PC-9 (cell line): ENCODE measurements at places on chromosomes 1 and 21. TPM values are rescaled to one million over a fixed set of nuclear protein-coding genes. Genes with fewer than 3 reads are reported as not detected.
A peak's percentile ranks its signal among the peaks of the same experiment; 100 is the strongest.

DNA sequence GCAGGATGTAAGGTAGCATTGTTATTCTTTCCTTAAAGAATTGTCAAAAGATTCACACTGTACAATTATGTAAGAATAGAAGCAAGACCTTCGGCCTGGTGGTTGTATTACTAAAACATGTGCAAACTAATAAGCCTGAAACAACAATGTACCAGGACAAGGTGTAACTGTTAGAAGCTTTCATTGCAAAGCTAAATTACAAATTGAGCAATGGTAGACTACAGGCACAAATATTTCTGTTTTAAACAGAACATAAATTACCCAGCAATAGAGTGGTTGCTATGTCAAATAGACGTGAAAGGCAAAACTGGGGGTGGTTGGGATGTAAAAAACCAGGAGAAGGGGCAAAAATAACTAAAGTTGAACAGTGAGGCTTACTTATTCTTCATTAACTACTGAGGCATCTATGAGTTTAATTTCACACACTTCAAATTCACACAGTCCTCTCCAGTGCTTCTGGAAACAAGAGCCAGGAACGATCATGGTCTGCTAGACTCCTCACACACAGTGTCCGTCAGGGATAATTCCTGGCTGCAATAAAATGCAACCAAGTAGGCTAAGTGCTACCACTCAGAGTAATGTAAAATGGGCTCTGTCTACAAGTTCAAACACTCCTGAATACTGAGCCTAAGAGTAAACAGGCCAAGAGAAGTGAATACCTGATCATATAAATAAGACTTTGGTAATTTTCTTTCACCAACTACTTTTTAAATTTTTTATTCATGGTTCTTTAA, 39.3 kb upstream of the C1orf198 start:
- DNase-seq = no peak

WNT2B gene
- total RNA-seq = 0.98 and 1.1 TPM in 2 replicates

GRCh38 chr21:21864321-21864840, 866.2 kb downstream of the NCAM2 start:
- no peak for DNase-seq

TMEM61 gene
- 3.8 and 5.0 TPM in 2 replicates for total RNA-seq

SGIP1 gene
- total RNA-seq = not detected in 2 replicates

DNA sequence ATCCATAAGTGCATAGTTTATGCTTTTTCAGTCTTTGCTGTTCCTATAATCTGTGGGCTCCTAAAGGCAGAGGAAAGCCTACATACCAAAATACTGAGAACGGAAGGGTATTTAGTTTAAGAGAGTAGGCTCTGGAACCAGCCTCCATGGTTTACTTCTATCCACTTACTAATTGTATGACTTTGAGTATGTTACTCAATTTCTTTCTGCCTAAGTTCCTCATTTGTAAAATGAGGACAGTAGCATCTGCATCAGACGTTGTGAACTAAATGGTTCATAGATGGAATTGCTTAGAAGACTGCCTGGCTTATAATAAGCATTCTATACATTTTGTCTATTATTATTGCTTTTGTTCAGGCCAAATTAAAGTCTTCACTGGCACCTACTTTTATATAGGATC, 111.0 kb downstream of the NTNG1 start:
- DNase-seq = no peak

CD101 gene
- total RNA-seq = 0.76 and 1.8 TPM in 2 replicates

DNA sequence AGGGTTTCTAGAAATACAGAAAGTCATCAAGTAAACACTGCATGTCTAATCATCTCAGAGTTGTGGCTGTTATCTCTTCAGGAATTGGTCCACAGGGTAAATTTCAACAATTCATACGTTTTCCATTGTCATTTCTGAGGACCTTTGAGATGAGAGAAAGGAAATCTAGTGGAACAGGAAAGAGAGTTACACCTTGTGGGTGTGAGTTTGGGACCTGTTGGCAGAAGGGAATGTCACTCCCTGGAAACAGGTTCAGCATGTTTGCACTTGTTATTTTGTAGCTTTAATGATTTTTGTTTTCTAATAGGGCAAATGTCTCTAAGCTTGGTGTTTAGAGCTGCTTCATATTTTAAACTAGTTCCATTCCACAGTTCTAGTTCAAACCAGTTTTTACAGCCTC, 5.6 kb downstream of the TMEM167B start:
- no peak for DNase-seq

ARHGEF16 gene
- 25.1 and 29.1 TPM in 2 replicates for total RNA-seq

GRCh38 chr1:23083714-23084480, 64.6 kb downstream of the KDM1A start:
- DNase-seq = no peak

DNA sequence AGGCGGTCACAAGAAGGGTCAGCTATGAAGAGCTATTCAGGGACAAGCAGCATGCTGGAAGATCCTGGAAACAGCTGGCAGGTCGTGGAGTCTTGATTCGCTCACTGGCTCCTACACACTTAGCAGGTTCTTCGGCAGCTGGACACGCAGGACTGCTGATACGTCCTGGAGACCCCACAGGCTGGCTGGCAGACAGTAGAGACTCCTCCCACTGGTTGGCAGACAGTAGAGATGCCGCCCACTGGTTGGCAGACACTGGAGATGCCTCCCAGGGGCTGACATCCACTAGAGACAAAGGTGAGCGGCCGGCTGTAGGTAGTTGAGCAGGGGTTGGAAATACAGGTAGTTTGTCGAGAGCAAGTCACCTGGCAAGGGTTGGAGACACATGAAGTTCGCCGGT, 466 bp downstream of the KRTAP11-1 start:
- no peak for DNase-seq

DNA sequence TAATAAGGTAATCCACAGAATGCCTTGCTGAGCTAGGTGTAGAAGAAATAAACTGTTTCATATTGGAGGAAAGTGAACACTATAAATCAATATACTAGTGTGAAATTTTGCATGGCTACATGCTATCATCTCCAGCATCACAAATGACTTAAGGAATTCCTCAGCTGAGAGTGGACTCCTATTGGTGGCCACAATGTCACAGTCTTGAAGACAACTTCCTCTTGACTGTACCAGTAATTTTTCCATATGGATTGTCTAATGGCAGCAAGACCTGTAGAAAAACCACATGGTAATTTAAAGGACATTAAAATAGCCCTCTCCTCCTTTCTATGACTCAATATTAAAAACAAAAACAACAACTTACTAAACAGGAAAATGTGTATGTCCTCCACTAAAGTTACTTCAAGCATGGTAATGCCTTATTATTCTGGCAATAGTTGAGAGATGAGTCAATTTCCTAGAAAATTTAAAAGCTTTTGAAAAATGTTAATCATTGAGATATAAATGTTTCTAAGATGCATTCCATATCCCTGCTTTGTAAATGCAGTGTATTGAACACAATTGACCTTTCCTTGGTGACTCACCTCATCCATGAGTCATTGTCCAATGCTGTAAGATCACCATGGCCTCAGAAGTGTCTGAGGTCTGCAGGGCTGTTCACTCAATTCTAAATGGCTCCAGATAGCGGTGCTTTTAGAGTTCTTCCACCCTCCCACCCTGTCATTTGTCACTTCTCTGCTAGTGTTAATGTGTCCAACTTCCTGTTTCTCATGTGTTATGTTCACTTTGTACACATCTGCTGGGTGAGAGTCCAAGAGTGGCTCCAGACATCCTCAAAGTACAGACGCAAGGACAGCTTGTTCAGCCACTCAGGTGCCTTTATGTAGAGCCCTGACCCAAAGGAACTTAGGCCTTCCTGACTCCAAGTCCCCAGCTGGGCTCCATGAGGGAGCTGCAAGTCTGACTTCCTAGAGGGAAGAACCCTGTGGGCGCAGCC, 32.8 kb upstream of the DNASE2B start:
- peak; percentile 58 for DNase-seq

- no peak for DNase-seq
Measured at GRCh38 chr1:159879977-159880376, 17.5 kb upstream of the VSIG8 start.

EFNA3 gene
- 6.7 and 8.8 TPM in 2 replicates for total RNA-seq

GRCh38 chr1:3468236-3469103, 14.0 kb downstream of the ARHGEF16 start:
- DNase-seq = no peak

- DNase-seq = no peak
Measured at GRCh38 chr1:219085988-219086387, 87.7 kb upstream of the LYPLAL1 start.

DNA sequence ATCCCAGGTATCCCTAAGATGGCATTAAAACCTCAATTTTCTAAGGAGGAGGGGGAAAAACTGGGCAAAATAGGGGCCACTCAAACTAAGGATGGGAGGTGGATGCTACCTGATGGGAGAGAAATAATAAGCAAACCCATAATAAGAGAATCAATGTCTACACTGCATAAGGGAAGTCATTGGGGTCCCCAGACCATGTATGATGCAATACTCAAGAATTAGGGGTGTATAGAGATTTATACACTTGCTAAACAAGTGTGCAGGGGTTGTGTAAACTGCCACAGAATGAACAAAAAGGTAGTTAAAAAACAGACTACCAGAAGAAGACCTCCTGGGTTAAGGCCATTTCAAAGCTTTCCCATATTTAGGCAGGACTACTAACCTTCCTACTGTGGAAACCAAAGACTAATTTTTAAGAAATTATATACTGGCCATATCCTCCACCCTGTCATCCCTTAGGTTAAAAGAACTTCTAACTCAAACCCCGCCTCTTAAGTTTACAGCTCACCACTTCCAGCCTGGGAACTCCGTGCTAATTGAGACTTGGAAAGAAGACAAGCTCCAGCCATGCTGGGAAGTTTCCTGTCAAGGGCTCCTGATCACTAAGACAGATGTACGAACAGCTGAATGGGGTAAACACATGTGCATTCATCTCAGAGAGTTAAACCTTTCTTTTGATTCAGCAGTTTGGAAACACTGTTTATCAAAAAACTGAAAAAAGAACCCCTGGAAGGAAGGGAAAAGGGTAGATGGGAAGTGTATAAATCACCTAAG, 64.4 kb upstream of the TLR5 start:
- DNase-seq = no peak

DNA sequence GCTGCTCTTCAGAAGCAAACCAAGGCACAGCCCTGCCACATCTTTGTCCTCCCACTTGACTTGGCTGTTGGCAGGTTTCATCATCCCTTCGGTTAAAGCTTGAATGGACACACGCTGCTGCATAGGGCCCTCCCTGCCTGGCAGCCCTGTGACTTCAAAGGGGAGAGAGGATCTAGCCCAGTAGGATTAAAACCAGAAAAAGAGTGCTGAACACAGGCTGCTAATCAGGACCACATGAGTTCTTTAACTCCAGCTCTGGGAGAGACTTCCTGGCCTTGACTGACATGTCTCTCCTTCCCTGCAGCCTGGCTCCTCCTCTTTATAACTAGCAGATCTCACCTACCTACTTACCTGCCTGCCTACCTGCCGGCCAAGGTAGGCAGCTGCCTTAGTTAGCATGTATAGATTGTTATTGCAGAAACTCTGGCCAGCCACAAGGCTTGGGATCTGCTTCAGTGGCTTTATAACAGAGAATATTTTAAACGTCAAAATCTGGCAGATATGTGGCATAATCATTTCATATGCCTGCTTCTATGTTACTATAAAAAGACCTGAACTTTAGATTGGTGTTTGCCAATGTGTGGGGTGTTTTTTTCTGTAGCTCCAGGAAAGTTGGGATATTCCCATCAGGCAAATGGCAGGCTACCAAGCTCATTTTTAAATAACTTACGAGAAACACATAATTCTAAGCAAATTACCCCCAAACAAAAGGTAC, 49.4 kb downstream of the ERG start:
- DNase-seq = no peak

E2F2 gene
- total RNA-seq = 7.6 and 9.0 TPM in 2 replicates

DNA sequence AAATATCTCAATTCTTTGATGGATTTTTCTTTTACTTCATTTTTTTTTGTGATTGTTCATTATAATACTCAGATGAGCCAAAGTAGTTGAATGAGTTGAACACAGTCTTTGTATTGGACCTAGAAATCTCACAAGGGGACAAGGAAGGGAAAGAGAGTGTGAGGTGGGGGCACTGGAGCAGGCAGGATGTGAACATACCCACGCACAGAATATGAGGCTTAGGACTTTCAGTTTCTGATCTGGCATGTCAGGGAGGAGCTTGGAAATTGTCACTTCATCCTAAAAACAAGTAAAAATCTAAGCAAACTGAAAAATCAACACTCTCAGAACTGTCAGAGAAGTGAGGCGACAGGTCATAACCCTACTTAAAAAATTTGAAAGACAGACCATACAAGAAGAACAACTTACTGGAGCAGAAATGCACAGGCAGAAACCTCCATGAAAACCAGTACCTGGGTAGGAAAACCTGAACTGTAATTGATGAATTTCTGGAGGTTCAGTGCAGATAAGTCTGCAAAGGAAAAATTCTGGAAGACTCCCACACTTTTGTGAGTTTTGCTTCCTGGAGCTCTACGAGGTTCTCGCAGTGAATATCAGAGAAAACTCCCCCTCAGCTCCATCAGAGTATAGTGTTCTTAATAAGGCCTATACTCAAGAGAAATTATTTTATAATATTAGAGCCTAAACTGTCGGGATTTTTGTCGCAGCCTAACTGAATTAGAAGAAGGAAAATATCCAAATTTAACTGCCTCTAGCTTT, 3.6 kb upstream of the PTGS2 start:
- DNase-seq = no peak

GRCh38 chr1:40014812-40015594, 25.5 kb upstream of the CAP1 start:
- no peak for DNase-seq

TEDDM1 gene
- total RNA-seq = not detected in 2 replicates

- DNase-seq = no peak
Measured at GRCh38 chr21:29682800-29683199, 257.0 kb downstream of the GRIK1 start.

DIRAS3 gene
- not detected in 2 replicates for total RNA-seq

DNA sequence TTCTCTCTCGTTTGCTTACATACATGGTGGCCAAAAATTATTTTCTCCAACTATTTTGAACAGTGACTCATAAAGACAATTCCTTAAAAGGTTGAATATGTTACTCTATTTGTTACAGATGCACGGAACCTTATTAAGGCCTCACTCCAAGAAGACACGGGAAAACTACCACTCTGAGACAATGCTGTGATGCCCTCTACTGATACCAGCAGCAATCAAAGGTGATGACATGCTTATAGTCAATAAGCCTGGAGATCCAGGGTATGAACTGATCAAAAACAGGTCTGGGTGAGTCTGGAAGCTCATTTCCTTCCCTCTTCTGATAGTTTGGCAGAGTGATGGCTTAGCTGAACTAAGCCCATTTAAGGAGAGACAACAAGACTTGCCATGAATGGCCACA, 563.0 kb downstream of the LRRIQ3 start:
- DNase-seq = no peak

DNA sequence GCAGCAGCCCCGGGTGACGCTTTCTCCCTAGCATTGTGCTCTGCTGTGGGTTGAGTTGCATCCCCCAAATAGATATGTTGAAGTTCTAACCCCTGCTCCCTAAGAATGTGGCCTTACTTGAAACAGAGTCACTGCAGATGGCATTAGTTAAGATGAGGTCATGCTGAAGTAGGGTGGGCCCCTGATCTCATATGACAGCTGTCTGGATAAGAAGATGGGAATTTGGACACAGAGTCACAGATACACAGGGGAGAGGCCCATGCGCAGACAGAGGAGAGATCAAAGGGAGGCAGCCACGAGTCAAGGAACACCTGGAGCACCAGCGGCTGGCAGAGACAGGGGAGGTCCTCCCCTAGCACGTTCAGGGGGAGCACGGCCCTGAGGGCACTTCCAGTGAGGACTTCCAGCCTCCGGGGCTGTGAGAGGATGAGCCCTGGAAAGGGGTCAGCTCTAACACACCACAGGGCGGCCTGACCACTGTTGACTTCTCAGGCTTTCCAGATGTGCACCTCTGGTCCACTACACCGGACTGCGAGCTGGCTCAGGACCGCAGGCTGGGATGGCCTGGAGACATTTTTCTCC, 46.4 kb downstream of the ABCG1 start:
- DNase-seq = no peak

COL24A1 gene
- 0.08 and 0.15 TPM in 2 replicates for total RNA-seq

FCRL2 gene
- total RNA-seq = not detected in 2 replicates
